ENCODE measurements at places on chromosomes 4 and X. TPM values are rescaled to one million over a fixed set of nuclear protein-coding genes. Genes with fewer than 3 reads are reported as not detected.

GRCh38 chr4:174262624-174263444, 20.6 kb downstream of the FBXO8 start:
- no peak for DNase-seq

DNA sequence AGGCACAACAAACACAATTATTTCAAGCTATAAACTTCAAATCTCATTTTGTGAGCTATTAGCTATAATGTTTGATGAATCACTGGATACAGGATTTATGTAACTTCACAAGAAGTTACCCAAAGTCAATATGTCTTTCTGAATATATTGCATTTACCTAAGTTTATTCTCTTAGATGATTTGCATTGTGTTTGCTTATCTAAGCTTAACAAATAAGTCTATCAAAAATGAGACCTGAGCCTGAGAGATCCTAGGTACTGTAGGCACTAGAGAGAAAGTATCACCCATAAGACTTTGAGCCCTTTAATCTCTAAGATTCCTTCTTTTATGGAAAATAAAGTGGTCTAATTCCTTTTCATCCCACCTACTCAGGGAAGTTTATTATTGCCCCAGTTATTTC, 178.2 kb downstream of the NAF1 start:
- no peak for DNase-seq

GRCh38 chr4:20679951-20680350, 20.3 kb upstream of the PACRGL start:
- DNase-seq: no peak

- DNase-seq: peak; percentile 98
Observed at GRCh38 chr4:53365486-53366300, at the start of gene SCFD2. SCFD2 (minus strand) TSS chr4:53366061.

DNA sequence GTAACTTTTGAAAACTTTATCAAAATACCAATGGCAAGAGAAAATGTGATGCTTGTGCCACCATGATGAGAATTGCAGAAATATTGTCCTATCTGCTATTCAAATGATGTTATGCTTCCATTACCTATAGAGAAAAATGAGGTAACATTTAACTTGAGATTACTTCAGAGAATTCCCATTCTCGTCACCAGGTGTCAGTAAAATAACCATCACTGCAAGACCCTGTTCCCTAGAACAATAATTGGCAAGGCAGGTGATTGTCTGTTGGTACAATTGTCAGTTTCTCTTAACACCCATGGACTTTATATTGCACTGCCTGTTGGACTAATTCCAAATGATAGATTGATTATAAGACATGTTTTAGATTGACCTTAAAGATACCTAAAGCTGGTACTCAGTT, 179.9 kb downstream of the GABRG1 start:
- peak; percentile 5 for DNase-seq

DNA sequence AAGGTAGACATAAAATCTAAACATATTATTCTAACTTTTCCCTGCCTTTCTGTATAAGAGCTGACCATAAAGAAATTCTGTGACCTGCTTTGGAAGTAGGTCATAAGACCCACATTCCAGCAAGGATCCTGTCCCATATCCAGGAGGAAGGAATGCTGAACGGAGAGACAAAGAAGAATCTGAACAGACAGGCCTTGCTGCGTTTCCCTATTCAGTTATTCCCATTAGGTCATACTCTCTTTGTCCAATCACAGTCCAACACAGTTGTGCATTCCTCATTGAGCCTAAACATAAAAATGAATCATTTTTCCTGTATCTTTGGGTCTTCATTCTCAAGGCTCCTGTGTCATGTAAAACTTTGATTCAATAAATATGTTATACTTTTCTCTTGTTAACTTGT, 287.6 kb upstream of the TAPT1 start:
- DNase-seq: no peak

- no peak for DNase-seq
Observed at GRCh38 chrX:867502-867901, 236.9 kb downstream of the SHOX start.

- peak; percentile 87 for DNase-seq
Observed at GRCh38 chrX:2696698-2697215, 5.7 kb downstream of the CD99 start.

DNA sequence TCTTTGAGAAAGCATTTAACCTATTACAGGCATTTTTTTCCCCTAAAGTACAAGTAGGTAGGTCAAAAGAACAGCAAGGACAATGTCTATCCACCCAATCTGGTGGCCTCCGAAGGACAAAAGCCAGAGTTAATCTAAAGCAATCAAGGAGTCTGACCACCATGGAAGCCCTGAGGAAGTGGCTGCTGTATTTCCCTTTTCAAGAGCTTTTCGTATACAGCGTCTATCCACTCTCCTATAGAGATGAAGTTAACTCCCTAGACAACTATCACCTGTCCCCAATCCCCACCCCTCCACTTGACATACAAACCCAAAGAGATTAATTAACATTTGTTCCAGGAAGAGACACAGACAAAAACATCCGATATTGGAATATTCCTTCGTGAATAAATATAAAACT, 85.5 kb downstream of the SNCA start:
- DNase-seq: no peak

- no peak for DNase-seq
Observed at GRCh38 chr4:74934888-74935287, 2.0 kb downstream of the PARM1 start.

- DNase-seq: no peak
Observed at GRCh38 chrX:48576108-48576507, 1.8 kb downstream of the RBM3 start.

- DNase-seq: no peak
Observed at GRCh38 chr4:83272900-83273299, 11.7 kb downstream of the COQ2 start.

GRCh38 chrX:78712336-78712735, 35.2 kb upstream of the LPAR4 start:
- DNase-seq: no peak

DNA sequence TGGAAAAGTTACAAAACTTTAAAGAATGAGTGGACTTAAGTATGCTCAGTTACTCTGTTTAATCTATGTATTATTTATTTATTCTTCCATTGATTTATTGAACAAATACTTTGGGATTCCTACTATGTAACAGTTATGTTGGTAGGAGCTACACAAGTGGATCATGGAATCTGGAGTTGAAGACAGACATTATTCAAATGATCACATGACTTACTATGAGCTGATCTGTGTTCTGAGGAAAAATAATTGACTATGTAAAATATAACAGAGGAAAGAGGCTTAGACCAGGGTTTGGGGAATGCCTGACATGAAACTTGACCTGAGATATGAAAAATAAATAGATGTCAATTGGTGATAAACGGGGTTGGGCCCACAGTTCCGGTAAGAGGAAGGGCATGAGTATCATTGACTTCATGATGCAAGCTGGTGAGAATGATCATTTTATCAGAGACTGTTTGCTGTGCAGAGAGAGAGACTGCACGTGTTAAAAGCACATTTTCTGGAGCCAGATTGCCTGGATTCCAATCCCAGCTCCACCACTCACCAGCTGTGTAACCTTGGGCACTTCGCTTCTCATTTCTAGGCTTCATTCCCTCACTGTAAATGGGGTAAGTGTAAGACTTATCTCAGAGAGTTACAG, 179.0 kb downstream of the SPCS3 start:
- DNase-seq: no peak

- DNase-seq: no peak
Observed at GRCh38 chrX:121903961-121904360, 856.6 kb downstream of the GLUD2 start.

DNA sequence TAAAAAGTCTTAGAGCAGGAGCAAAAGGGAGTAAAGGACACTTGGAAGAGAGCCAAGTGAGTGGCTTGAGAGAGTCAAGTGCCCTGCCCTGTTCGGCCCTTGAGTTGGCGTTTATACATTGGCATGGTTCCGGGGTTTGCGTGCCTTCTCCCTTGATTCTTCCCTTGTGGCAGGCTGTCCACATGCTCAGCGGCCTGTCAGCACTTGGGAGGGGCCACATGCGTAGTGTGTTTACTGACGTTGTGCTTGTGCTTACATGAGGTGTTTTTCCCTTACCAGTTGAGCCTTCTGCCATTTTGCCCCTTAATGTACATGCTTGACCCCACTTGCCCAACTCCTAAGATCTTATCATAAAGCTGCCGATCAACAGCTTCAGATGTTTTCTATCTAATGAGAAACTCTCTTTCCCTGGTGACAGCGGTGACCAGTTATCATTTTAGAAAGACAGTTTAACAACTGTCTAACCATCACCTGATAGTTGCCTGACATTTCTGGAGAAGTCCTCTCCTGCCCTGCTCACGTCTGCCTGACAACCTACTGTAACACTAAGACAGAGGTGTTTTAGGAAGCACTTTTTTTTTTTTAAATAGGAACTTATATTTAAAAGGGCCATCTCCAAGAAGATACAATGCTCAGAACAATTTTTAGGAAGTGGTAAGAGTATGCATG, 49.5 kb upstream of the GC start:
- DNase-seq: no peak

DNA sequence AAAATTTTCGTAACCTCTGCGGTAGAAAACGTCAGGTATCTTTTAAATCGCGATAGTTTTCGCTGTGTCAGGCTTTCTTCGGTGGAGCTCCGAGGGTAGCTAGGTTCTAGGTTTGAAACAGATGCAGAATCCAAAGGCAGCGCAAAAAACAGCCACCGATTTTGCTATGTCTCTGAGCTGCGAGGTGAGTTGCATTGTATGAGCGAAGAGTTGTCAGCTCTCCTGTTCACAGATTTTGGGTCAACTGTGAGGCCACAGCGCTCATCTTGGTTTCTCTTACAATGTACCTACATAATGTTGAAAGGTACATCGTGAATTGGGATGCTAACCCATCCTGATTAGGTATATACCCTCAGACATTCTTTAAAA, 486 bp downstream of the CLCN3 start:
- peak; percentile 48 for DNase-seq

GRCh38 chr4:1554876-1555265, 129.2 kb downstream of the FAM53A start:
- no peak for DNase-seq

HERC5 gene
- 0.67 TPM for total RNA-seq

NDP gene
- 0.17 TPM for total RNA-seq

ING2 gene
- 4.8 TPM for total RNA-seq

MCF2 gene
- 0.17 TPM for total RNA-seq

DUSP21 gene
- not detected for total RNA-seq

TRPC5OS gene
- total RNA-seq: not detected

DRD5 gene
- not detected for total RNA-seq

CENPI gene
- total RNA-seq: 13.9 TPM

EDNRA gene
- 19.2 TPM for total RNA-seq

SNCA gene
- 53.8 TPM for total RNA-seq

INTS12 gene
- 29.8 TPM for total RNA-seq

SLC38A5 gene
- 1.5 TPM for total RNA-seq

Data from mammary epithelial cell (primary cell).